GF-D8 (cell line): ENCODE measurements at places on chromosomes 5 and 9.

DNA sequence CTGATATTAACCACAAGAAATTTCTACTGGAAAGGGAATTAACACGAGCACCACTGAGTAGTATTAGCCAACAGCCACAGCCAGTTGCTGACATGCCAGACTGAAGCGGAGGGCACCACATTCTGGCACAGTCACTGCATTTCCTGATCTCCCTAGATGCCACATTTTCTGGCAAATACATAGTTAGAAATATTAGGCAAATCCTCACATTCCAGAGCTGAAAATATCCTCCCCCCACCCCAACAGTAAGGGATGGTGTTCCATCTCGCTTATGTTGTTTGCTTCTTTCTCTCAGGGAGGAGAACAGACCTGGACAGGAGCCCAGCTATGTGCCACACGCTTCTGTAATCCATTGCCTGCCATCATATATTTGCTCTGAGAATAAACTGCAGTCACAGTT, 32.8 kb upstream of the MCTP1 start:
- no peak for DNase-seq

- DNase-seq: no peak
These were observed 50.6 kb downstream of the SIL1 start for GRCh38 chr5:139147483-139148087.

- DNase-seq: no peak
These were observed 1585.6 kb downstream of the EFNA5 start for GRCh38 chr5:106085136-106085535.

- no peak for DNase-seq
These were observed 120.6 kb upstream of the CCDC112 start for GRCh38 chr5:115417076-115417475.

GRCh38 chr9:38051780-38052546, 17.1 kb downstream of the SHB start:
- DNase-seq: no peak

GRCh38 chr5:133938039-133938821, 30.2 kb downstream of the C5orf15 start:
- DNase-seq: no peak

DNA sequence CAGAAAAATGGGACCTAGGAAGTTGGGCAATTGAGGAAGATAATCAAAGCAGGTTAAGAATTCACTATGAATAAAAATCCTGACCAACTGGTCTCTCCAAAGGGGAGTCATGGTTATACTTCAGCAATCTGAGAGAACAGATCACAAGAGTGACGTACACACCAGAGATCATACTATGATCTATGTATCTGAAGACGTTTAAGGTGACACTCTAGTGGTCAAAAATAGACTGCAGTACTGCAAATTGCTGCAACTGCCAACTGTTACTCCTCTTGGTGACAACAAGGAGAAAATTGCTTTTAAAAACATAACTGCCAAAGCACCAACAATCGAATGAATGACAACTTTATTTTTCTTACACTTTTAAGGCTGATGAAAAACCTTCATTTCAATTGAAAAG, 4.9 kb downstream of the AK6 start:
- no peak for DNase-seq

GRCh38 chr5:72951671-72952468, 4.0 kb upstream of the FCHO2 start:
- no peak for DNase-seq

DNA sequence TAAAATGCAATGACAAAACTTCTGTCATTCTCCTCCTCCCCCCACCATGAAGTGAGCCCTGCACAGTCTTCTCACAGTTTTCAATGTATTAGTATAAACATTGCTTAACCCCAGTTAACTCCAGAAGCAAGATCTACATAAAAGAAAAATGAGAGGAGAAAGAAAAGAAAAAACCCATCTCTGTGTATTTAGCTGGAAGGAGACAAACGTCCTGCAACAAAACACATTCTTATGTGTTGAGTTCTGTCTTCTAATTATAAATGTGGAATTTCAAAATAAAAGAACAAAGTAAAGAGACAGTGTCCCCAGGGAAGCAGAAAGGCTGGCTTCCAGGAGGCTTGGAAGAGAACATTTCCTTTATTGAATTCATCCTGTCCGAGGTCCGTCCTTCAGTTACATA, 491.9 kb upstream of the TUSC1 start:
- DNase-seq: no peak

- DNase-seq: no peak
These were observed 272.2 kb downstream of the PLK2 start for GRCh38 chr5:58187432-58188261.

- no peak for DNase-seq
These were observed 48.2 kb upstream of the TLR4 start for GRCh38 chr9:117656002-117656401.

DNA sequence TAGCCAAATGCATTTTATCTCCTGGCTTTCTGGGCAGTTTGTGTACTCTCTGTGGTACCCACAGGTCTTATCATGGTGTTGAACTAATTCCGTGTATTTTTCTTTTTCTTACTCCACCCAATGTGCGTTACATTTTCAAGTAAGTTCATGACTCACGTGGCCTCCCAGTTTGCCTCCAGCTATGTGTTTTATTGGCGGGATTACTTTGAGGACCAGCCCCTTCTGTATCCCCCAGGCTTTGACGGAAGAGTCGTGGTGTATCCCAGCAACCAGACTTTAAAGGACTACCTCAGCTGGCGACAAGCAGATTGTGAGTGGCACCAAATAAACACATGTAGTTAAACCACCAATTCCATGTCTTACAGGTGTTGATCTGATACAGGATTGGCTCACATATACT, 3.2 kb downstream of the THG1L start:
- no peak for DNase-seq

GRCh38 chr9:7209990-7210389, 452.2 kb downstream of the KDM4C start:
- DNase-seq: no peak

- no peak for DNase-seq
These were observed 25.6 kb downstream of the FBXL17 start for GRCh38 chr5:108356286-108356685.

GRCh38 chr9:76458903-76459693, at the start of gene GCNT1:
GCNT1 (plus strand) TSS chr9:76459182; CDS start chr9:76502382, 43,200 bp downstream.
- DNase-seq: peak; percentile 82

- no peak for DNase-seq
These were observed 251.8 kb upstream of the POU5F2 start for GRCh38 chr5:93993161-93993560.

DNA sequence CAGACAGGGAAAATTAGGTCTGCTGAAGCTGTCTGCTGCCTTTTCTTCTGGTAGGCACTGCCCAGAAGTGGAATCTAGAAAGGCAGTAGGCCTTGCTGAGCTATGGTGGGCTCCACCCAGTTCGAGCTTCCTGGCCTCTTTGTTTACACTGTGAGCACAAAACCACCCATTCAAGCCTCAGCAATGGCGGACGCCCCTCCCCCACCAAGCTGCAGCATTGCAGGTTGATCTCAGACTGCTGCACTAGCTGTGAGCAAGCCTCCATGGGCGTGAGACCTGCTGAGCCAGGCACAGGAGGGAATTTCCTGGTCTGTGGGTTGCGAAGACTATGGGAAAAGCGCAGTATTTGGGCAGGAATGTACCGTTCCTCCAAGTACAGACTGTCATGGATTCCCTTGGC, 18.5 kb downstream of the AGTPBP1 start:
- no peak for DNase-seq

GRCh38 chr5:2143646-2144353, 261.1 kb upstream of the IRX4 start:
- DNase-seq: no peak

- no peak for DNase-seq
These were observed 4.9 kb upstream of the RICTOR start for GRCh38 chr5:39079147-39079546.
